NCI-H1105 (cell line): ENCODE measurements at places on chromosomes 6 and 20.
A peak's percentile ranks its signal among the peaks of the same experiment; 100 is the strongest.

- DNase-seq = no peak
These were observed 16.3 kb upstream of the SDCBP2 start for GRCh38 chr20:1345030-1345755.

DNA sequence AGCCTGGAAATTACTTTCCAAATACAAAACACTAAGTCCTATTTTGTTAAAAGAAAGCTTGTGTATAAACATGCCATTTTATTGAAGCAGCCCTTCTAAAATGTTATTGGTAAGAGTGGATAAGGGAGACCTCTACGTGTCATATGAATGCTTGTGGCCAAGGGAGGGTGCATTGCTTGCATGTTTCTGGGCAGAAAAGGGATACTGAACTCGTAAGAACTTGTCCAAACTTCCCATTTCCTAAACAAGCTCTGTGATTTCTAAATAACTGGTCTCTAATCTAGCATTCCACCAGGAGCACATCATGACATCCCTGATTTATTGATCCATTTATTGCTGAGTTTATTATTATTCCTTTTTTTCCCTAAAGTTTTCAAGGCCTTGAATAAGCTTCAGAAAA is 474.1 kb downstream of the CD109 start:
- DNase-seq = no peak

DNA sequence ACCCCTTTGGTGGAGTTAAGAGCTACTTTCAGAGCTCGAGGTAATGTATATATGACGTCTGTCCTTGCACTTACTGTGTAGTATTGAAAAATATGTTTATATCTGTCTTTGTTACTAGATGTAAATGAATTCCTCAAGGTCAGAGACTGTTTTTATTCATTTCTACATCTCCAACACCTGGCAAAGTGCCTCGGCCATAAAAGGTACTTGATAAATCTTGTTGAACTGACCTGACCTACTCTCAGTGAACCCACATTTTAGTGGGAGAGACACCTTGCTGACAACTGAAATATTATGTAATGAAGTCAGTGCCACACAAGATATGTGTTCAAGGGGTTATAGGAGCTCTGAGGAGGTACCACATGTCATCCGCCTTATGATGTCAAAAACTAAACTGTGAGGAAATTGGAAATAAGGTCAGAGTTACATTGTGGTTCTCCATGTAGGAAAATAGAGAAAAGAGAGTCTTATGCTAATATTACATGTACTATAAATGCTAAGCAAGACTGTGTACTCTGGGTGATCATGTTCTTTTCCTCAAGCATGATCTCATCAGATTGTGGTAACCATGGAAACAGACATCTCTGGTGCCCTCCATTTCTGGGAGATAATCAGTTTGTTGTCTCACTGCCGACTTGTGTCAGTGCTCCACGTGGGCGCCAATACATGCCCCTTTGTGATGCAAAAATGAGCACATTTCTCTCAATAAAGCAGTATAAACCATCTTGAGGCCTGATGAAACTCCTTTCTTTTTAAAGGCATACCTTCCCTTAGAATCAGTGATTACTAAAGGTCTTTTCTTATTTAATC is 5.7 kb upstream of the TMEM30A start:
- DNase-seq = no peak

DNA sequence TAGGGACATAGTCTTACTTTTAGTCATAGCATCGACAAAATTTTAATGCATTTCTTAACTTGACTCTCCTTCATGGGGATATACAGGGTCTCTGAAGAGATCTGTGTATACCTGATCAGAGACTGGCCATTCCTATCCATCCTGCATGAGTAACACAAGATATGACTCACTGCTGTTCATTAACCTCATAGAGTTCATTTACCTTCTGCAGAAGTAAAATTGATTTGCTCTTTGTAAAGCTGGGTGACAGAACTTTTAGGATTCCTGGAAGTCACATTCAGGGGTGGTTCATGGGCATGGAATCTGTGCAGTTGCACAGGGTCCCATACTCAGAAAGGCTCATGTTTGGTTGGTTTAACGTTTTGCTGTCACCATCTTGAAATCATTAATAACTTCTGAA is 53.2 kb downstream of the PDE7B start:
- no peak for DNase-seq

DNA sequence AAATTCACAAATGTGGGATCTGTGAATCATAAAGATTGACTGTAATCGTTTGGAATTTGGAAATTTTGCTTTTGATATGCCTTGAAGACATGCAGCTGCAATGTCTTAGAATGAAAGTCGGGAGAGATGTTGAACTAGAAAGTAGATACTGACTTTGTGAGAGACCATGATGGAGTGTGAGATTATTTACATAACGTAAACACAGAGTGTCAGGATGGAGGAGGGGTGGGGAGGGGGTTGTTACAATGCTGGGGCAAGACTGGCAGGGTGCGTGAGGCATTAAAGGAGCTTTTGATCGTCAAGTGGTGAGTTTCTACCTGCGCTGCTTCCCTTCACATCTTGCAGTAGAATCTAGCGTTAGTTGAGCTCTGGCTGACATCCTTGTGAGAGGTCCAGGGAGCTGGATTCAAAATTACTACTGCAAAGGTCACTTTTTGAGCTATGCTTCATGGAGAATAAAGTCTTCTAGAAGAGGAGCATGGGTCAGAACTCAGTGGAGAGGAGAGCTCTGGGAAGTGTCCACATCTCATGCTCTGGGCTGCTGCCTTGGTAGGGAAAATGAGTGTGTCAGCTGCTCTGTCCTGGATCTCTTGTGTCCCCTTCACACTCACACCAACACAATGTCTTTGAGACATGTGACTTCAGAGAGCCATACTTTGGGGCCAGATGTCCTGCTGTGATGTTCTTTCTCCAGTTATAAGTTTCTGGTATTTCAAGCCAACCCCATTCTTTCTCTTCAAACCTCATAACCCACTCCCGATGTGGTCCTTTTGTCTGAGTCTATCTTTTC is 105.2 kb upstream of the CITED2 start:
- no peak for DNase-seq

- no peak for DNase-seq
These were observed 69.2 kb upstream of the PTGIS start for GRCh38 chr20:49637046-49637637.

- peak; percentile 63 for DNase-seq
These were observed 54.1 kb upstream of the TPD52L1 start for GRCh38 chr6:125099211-125100073.

- DNase-seq = peak; percentile 61
These were observed 97.7 kb downstream of the KCNB1 start for GRCh38 chr20:49384437-49385434.

DNA sequence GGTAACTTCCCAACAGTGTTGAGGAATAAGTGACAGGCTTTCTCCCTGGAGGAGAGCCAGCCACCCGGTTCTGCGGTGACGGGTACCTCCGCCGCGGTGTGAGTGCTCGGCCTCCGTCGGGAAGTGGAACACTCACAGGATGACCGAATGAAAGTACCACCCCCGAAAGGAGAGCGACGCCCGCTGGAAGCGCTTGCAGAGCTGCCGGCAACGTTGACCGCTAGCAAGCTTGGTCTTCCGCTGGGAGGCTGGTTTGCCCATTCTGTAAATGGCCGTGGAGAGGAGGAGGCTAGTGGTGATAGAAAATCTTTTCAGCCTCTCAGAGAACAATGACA is 614 bp upstream of the TMEM242 start:
- DNase-seq = no peak

DNA sequence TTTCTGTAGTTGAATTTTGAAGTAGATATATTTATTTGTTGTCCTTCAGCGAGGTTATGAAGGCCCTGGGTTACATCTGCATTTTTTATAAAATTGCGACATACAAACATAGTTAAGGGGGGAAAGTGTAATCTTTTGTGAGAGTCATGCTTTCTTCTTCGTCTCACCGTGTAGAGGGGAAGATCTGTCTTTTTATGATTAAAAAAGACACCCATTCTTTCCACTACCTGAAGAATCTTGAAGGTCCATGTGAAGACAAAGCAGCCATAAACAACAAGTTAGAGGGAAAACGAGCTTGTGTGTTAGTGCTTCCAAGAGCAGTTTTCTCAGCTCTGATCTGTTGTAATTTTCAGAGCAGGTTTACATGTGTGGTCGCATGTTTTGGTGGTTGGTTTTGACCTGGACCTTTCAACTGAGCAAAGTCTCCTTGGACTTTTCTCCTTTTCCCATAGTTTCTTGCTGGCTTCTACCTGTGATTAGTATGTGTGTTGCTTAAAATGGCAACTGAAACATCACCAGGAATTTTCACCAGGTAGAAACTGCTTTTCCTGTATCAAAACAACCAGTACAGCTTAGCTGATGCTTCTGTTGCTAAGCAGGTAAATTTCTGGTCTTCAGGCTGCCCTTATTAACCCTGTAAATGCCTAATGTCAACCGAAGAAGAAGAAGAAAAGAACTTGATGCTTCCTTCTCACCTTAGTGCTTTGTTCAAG is 37.3 kb downstream of the RREB1 start:
- DNase-seq = no peak

GRCh38 chr6:134015719-134016557 is 36.5 kb downstream of the SLC2A12 start:
- no peak for DNase-seq

DNA sequence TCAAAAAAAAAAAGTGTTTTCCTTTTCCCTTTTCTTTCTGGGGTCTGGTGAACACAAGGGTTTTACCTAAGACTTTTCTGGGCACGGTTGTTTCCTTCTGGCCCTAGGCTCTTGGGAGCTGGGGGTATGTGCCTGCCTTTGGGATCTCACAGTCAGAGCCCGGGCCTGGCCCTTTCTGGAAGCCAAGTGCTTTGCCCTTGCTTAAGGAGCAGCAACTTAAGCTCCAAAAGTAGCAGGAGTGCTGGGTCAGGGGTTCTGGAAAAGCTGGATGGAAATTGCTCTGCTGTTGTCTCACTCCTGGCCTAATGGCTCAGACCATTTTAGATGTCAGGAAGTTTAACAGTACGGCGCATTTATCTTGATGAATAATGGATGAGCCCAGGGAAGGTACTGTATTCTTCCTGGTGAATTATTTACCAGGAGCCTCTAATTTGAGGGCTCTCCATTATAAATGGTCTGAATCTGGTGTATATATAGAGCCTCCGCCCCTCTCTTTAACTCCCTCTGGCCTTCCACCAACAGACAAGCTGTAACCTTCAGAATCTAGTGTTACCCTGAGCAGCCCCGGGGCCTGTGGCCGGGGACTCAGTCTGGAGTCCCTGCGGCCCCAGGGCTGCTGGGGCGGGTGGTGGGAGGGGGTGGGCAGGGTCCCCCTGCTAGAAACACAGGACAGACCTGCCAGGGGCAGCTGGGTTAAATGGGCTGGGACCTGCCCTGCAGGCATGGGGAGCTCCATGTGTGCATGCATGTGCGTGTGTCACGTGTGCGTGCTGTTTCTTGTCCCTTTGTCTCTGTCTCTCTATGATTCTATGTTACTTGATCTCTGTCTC is 37.5 kb downstream of the PTK7 start:
- no peak for DNase-seq

GRCh38 chr20:8805737-8806442 is 263.0 kb upstream of the PLCB4 start:
- no peak for DNase-seq

- no peak for DNase-seq
These were observed 48.9 kb downstream of the RNASET2 start for GRCh38 chr6:166907373-166907841.

DNA sequence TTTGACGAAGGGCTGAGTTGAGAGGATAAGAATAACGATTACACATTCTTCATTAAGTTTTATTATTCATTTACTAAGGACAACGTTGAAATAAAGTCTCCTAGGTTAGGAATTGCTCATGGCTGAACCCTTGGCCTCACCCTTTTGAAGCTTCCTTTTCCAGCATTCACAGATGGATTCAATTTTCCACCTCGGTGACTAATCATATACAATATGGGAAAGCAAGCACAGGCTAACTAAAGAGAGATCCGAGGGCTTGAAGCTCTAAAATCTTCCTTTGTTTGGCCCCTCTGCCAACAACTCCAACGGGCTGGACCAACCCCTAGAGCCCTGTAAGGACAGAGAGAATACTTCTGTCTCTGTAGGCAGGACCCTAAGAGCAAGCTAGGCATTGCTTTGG is 159.5 kb downstream of the SOD2 start:
- DNase-seq = no peak

DNA sequence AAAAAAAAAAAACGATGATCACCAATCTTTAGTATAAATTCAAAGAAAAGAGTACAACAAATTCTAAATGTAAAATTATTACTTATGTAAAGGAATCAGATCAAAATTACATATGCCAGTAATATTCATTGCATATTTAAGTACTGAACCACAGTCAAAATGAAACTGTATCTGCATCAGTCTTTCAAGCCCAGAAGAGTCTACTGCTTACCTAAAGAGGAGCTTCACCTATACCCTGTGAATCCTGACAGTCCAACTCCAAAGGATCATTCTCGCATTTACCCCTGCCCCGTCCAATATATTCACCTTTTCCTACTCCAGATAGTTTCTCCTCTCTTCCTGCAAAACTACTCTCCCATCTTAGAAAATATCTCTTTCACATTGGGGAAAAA is 9.2 kb downstream of the ATG5 start:
- no peak for DNase-seq

DNA sequence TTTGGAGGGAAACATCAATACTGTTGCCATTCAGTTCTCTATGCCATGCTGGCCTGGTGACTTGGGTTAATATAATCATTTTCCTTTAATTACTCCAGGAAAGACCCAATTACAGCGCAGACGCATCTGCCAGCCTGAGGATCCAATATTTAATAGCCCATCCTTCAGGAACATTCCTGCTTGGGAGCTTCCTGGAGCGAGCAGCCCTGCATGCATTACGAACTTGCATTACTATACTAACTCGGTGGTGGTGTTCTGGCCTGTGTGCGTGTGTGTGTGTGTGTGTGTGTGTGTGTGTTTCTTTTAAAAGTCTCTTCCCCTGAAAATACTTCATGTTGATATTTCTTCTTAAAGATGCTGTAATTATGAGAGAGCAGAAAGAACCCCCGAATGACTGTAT is 26.5 kb downstream of the PMEPA1 start:
- DNase-seq = no peak

DNA sequence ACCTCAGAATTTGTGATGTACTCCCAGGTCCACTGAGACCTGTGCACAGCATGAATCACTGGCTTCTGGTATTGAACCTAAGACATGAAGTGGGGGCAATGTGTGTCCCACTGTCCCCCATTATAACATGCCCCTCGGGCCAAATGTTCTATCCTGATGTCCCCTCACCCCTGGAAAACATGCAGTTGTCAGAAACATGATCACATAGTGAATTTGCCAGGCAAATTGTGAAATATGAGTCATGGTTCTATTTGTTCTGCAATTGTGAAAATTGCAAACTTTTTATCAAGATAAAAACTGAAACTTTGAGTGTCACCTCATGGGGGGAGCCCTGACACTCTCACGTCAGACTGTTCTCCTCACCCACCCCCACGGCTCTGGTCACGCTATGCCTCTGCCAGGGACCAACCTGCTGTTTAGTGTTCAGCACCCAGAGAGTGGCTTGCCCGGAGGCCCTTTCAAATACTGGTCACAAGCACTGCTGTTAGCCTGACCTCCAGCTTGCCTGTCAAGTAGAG is 305.3 kb downstream of the CLIC5 start:
- no peak for DNase-seq

- no peak for DNase-seq
These were observed 10.7 kb downstream of the NELFCD start for GRCh38 chr20:58991715-58992114.
